ENCODE measurements at places on chromosomes 7 and 10. TPM values are rescaled to one million over a fixed set of nuclear protein-coding genes. Genes with fewer than 3 reads are reported as not detected.

- no peak for DNase-seq
Measured at GRCh38 chr7:89104748-89105685, 309.5 kb upstream of the TEX47 start.

Gene ADRA2A
- total RNA-seq = 14.3 TPM

DNA sequence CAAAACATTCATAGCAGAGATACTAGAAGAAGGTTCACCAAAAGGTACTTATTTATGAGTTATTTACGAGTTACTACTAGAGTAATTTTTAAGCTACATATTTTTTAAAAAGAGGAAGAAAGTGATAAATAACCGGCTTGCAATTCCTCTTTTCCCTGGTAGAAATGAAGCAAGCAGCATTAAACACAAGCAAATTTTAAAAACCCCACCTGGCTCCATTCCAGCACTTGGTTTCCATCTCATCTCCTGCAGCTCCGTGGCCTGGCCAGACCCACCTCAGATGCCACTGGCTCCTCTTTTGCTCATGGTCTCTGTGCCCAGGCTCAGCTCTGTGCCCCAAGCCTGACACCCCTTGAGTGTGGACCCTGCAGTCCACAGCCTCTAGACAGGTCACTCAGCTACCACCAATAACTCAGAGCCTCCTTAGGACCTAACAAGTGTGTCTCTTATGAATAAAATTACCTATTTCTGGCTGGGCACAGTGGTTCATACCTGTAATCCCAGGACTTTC, 479.5 kb downstream of the TNS3 start:
- DNase-seq = no peak

Gene ABCB1
- 22.2 TPM for total RNA-seq

GRCh38 chr7:37674531-37674930, 9.0 kb upstream of the GPR141 start:
- DNase-seq = no peak

DNA sequence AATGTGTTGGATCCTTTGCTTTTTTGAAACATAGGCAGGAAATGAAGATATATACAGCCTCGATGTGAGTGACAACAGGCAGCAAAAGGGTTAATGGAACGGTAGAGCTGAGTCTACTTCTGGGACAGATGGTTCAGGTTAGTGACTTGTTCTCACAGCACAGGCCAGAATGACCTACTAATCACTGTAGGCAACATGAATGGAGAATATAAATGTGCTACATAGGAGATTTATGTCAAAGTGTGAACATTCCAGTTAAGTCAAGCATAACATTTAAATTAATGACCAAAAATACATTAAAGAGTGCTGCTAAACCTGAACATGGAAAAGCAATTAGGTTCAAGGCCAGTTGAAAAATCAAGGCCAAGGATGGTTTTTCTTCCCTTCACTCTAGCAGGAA, 235.2 kb downstream of the POU6F2 start:
- no peak for DNase-seq

Gene CARD11
- 1.8 TPM for total RNA-seq

DNA sequence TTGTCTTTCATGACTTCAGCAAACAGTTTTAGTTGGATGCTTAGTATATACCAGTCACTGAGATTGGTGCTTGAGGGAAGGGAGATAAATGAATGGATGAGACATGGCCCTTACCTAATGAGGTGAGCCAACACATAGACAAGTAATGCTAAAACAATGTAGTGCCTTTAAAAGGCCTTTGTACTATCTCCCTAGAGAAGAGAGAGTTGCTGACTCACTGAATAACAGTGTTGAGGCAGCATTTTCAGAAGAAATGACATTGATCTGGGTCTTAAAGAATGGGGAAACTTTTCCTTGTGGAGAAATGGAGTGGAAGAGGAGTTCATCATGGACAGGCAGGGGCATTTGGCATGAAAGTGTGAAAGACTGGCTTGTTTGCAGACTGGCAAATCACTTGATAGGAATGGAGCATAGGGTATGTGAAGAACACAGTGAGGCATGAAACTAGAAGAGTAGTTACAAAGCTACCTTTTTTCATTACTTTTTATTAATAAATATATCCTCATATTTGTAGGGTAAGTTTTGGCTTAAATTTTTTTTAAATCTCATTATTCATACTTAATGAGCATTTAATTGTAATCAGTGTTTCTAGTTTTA, 91.2 kb downstream of the KAT6B start:
- DNase-seq = no peak

DNA sequence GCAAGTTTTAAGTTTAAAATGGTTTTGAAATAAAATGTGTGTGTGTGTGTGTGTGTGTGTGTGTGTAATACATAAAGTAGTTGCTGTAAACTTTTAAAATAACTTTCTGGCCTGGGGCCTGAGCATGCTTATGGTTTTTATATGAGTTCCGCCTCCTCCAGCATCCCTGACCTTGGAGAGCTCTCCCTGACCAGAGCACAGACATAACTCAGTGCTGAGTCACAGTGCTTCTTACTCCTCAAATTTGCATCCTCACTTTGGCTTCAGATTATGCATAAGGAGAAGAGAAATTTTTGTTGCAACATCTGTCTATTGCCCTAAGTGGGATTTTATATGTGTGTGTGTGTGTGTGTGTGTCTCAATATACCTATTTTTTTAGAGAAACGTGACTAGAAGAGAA, 200.8 kb downstream of the ELMO1 start:
- DNase-seq = no peak

DNA sequence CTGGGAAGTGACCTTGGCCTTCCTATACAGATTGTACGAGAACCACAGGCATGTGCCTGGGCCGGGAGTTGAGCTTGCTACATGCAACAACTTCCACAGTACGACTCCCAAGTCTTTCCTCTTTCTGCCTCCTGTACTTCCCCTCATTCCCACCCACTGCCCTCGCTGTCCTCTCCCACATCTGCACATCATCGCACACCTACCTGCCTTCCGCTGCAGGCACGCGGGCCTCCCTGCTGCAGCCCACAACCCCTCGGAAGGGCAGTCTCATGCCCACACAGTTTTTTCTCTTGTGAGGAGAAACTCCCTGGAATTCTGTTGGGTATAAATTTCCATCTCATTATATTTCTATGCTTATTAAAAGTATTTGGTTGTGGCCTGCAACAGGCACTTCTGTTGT, 117.2 kb downstream of the ACTR3B start:
- DNase-seq = no peak

DNA sequence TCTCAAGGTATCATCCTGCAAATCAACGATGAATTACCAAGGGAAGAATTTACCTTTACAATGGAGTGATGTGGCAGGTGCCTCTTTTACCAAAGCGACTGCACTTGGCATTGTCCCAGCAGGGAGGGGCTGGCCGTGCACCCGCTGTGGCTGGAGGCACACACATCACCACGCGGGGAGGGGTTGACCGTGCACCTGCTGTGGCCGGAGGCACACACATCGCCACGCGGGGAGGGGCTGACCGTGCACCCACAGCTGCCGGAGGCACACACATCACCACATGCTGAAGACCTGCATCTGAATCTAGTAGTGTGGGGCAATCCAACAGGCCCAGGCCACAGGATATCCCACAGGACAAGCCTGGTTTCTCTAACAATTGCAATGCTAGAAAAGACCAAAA, 493.5 kb downstream of the DNAJB6 start:
- DNase-seq = no peak

Gene OR13A1
- not detected for total RNA-seq

- no peak for DNase-seq
Measured at GRCh38 chr7:27239387-27240014, 3.1 kb upstream of the EVX1 start.

Gene STRIP2
- 4.7 TPM for total RNA-seq

- DNase-seq = no peak
Measured at GRCh38 chr10:46330894-46331293, 44.1 kb downstream of the ANTXRL start.

DNA sequence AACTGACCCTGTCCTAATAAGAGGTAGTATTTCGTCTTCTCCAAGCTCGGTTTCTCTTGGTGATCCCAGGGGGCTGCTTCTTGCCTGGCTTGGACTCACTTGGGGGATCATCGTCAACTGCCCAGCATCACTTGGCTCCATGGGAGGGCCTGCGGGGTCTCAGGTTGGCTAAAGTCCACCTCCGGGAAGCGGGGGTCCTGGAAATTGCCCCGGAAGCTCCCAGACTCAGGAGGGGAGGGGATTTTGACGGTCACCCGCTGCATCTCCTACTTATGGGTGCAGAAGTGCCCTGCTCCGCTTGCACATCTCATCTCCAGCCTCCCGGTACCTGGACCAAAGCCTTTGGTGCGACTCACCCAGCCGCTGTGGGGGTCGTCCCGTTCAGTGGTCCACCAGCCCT, 18.7 kb downstream of the KCNK18 start:
- no peak for DNase-seq

Gene SPDYE5
- 0.15 TPM for total RNA-seq
